Anterior cingulate cortex (tissue), 58 donors: ENCODE measurements at places on chromosomes 1 and 21.

GRCh38 chr1:100065183-100065968 is 67.4 kb downstream of the SASS6 start:
- DNase-seq = no peak

- DNase-seq = no peak
Measured at GRCh38 chr1:42557230-42557851, 94.3 kb downstream of the CCDC30 start.

DNA sequence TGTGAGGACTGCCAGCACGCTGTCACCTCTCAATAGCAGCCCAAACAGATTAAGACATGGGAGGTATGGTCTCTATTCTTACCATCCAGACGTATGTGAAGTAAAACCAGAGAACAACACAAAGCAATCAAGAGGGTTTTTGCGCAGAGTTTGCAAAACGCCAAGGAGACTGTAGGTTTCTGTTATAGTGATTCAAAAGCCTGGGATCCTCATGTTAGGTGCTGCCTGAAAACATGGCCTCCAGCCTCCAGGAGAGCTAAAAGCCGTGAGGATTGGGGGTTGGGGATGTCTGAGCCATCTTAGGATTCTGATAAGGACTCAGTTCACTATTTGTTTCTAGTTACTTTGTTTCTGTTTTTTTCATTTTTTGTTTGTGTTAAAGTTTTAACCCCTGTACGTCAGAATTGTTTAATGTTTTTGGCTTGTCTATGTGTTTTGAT is 4.2 kb upstream of the CCT8 start:
- DNase-seq = no peak

DNA sequence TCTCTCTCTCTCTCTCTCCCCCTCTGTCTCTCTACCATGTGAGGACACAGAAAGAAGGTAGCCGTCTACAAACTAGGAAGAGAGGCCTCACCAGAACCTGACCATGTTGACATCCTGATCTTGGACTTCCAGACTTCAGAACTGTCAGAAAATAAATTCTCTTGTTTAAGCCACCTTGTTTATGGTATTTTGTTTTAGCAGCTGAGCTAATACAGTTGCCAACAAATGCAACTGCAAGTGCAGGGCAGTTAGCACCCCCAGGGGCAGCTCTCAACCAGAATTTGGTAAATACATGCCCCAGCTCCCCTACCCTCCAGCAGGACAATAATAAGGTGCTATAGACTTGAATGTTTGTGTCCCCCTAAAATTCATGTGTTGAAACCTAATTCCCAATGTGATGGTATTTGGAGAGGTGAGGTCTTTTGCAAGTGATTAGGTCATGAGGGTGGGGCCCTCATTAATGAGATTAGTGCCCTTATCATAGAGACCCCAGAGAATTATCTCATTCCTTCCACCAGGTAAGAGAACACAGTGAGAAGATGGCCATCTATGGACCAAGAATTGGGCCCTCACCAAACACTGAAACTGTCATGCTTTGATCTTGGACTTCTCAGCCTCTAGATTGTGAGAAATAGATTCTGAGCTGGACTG is 6.7 kb upstream of the SLC45A1 start:
- DNase-seq = no peak

DNA sequence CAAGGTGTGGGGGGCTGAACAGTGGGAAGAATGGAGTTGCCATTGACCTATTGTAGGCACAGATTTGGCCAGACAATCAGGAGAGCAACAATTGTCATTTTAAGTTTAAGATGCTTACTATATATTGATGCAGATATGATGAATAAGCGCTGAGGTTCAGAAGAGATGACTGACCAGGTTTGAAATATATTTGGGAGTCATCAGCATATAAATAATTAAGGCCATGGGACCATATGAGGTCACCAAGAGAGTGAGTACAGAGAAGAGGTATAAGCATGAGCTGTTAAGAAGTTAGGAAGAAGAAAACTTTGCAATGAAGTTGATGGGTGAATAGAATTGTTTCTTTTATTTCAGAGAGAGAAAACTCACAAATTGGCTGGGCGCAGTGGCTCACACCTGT is 4.5 kb upstream of the GADD45A start:
- no peak for DNase-seq

GRCh38 chr1:84298684-84299535 is 2.6 kb upstream of the SAMD13 start:
- DNase-seq = no peak

- peak; percentile 5 for DNase-seq
Measured at GRCh38 chr1:109167001-109167506, 46.7 kb upstream of the SARS1 start.

GRCh38 chr1:155079210-155079486 is 511 bp downstream of the EFNA3 start:
- DNase-seq = no peak

DNA sequence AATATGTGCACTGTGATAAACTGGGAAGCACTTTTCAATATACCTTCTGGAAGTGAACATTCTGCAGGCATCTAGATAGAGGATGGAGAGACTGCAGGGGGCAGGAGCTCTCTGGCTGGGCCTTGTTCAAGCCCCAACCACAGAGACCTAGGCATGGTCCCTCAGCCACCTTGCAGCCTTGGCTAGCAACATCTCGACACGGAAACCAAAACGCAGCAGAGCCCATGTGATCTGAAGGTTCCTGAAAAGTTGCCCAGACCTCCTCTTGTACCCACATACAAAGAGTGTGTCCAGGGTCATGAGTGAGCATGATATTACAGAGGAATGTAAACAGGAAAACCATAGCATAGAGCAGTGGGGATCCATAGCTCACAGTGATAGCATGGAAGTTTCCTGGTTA is 33.1 kb upstream of the SAMD11 start:
- DNase-seq = no peak

GRCh38 chr1:148317288-148317985 is 165.4 kb upstream of the NBPF11 start:
- no peak for DNase-seq

DNA sequence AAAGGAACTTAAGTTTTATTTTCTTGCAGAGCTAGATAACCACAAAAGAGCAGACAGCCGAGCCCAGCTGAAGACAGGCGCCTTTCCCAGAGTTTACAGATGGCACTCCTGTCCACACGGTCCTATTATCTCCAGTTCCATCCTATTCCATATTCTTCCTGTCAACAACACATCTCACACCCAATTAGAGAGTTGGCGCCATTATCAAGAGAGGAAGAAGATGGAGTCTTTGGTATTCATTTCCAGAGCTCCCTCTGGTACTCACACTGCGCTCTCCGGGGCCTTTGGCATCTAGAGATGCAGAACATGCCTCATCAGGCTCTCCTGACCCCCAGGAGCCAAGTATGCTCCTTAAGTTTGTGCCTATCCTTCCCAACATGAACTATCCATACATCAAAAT is 43.3 kb upstream of the SIPA1L2 start:
- no peak for DNase-seq

DNA sequence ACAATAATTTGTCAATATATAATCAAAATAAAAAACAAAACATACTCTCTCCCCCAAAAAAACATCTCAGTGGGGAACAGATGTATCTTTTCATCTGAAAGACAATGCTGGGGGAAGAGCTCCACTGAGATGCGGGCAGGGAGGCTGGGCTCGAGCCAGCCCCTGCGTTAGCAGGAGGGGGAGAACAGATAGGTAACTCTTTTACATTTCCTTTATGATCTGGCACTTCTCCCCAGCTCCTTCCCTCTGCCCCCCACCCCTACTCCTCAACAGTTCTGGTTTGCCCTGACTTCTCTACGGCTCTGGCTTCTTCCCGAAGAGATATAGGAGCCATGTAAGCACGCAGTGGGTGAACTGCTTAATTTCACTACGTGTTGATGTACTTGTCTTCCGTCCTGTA is 12.4 kb downstream of the LEPR start:
- no peak for DNase-seq

GRCh38 chr1:30588311-30589073 is 134.9 kb downstream of the MATN1 start:
- DNase-seq = no peak

GRCh38 chr1:53144201-53144600 is 1.8 kb upstream of the SLC1A7 start:
- no peak for DNase-seq

- no peak for DNase-seq
Measured at GRCh38 chr1:81834921-81835698, 34.4 kb downstream of the ADGRL2 start.

- no peak for DNase-seq
Measured at GRCh38 chr1:223617323-223618070, 48.0 kb downstream of the CAPN8 start.

DNA sequence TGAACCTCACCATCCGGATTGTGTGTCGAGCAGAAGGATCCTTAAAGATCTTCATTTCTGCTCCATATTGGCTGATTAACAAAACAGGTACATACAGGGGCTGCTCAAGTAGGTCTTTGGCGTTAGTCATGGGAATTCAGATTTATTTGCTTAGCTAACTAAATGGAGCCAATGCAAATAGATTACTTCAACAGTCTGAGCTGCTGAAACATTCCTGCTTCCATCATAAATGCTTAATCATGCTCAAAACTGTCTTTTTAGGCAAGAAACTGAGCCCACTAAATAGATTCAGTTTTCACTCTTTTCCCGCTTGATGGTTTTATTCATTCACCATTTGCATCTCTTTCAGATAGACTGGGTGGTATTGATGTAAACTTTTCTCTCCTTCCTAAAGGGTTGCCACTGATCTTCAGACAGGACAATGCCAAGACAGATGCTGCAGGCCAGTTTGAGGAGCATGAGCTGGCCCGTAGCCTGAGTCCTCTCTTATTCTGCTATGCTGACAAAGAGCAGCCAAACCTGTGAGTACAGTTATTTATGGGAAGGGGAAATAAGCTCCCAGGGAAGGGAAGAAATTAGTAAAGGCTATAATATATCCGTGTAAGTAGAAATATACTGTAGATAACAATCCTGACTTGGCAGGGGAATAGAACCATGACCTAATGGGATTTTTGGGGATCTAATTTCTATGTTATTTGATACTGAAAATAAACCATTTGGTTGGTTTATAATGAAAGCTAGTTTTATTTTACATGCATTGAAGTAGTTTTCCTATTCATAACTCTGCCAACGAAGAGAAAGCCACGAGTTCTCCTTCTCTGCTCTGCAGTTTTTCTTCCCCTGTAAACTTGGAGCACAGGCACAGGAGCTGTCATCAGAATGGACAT is 126.4 kb downstream of the VPS13D start:
- no peak for DNase-seq

DNA sequence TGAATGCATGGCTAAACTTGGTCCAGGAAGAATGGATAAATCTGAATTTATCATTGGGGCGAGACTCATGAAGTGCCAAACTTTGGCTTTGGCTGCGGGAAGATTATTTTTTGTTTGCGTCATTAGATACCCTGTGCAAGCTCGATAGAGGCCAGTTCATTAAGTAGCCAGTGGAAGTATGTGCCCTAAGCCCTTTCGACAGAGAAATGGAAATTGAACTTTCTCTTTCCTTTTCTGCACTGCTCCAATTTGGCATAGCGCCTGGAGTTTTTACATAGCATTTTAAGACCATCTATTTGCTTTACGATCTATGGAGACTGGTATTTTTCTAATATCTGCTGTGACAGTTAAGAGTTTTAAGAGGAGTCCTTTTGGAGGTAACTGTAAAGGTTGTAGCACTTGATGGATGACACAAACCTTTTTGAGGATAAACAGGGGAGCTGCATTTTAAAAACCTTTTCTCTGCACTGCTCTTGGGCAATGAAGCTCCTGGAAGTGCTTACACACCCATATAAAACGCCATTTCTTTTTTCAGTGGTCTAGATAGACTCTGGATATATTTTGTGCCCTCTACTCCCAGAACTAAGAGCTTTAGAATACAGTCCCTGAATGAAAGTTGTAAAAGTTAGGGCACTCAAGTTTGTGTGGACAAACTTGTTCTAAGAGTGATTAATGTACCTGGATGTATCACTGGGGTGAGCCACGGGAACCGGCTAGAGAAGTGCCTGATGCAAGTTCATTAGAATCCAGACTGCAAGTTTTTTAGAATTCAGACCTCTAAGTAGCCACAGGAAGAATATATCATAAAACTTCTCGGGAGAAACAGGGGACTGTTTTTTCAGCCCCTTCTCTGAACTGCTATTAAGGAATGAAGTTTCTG is 41.3 kb upstream of the CFHR3 start:
- no peak for DNase-seq

GRCh38 chr1:50358962-50359361 is 64.3 kb downstream of the DMRTA2 start:
- no peak for DNase-seq

- DNase-seq = no peak
Measured at GRCh38 chr1:65006806-65007205, 40.5 kb upstream of the JAK1 start.

DNA sequence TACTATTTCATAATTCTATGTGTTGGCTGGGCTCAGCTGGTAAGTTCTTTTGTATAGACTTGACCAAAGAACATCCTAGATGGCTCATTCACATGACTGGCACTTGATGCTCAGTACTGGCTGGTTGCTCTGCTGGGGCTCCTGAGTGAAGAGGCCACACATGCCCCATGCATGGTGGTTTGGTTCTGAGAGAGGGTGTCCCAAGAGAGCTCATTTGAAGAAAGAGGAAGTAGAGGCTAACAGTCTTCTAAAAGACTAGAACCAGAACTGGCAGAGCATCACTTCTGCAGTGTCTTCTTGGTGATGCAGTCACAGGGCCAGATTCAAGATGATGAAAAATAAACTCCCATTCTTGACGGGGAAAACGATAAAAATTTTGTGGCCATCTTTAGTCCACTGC is 5.2 kb upstream of the BACH1 start:
- DNase-seq = no peak

GRCh38 chr1:46478721-46479485 is 10.7 kb upstream of the DMBX1 start:
- no peak for DNase-seq

- DNase-seq = no peak
Measured at GRCh38 chr21:45817345-45817744, 164.2 kb upstream of the COL6A1 start.

DNA sequence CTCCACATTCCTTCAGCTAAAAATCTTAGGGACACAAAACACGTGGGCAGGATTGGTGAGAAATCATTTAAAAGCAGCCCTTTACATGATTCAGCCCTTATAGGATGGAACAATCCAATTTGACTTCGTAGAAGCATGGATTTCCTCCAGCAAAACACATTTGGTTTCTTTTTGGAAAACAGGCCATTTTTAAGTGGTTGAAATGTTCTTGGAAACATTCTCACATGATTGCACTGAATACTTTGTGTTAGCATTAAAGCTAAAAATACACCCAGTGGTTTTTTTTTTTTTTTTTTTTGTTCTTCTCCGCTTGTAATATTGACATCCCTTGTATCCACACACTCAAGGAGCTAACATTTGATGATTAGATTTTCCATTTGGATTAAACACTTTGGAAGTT is 42.1 kb upstream of the ABCG1 start:
- DNase-seq = no peak

DNA sequence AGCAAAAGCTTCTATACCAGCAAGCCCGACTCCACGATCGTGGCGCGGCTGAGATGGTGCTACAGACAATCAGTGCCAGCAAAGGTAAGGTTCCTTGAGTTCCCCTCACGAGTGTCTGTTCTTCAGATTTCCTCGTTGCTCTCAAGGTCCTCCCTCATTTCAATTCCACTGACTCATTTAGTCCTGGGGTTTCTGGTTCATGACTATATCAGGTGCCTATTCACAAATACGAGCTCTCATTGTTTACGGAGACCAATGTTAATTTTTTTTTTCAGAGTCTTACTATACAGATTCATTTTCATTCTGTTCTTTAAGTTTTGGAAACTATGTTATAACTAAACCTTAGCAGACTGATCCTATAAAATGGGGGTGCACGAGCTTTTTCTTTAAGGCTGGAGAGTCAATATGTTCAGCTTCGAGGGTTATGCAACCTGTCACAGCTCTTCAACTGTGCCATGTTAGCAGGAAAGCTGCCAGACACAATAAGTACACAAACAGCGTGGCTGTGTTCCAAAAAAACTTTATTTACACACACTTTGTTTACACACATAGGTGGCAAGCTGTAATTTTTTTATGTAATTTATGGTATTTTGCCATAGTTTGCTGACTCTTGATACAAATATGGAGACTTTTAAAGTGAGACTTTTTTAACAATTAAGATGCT is 134.3 kb downstream of the ZP4 start:
- DNase-seq = no peak
